Activated T-helper 1 cell treated with anti-CD3 and anti-CD28 coated beads, Interleukin-2, amount 50 U/mL, for 16 hours (primary cell): ENCODE measurements at places on chromosomes 4 and X.

GRCh38 chrX:63919081-63919480 lies 134.1 kb upstream of the ARHGEF9 start:
- no peak for DNase-seq

GRCh38 chr4:144851948-144852347 lies 206.0 kb downstream of the HHIP start:
- DNase-seq: no peak

DNA sequence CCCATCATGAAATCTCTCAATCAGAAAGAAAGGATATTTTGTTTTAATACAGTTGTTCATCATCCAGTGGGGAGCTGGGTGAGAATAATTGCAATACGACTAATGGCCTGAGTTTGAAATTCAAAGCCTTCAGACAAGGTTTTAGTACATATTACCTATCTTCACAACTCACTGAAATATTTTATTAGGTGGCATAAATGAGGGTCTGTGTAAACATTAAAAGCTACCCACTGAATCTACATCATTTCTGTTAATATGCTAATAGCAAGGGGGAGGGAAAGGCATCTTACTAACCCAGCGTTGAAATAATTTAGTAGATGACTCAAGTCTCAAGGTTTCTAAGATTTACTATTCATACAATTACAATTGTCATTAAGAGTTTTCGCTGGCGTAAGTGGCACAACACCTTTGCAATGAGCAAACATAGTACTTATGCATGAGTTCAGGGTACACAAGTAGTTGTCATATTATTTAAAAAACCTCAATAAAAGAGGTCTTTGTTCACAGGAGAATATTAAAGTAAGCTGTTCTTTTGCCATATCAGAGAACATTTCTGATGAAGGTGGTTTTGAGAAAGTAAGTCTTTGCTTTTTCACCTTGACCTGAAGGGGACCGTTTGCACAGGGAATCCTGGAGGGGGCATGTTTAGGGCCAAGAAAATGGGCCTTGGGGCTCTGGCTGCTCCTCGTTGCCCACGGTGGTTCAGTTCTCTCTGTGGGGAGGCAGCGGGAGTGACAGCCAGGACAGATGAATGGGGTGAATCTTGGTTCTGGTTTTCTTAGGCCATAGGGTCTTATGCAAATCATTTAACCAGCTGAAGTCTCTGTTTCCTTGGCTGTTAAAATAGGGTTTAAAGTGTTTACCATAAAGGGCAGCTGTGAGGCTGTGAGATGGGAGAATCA lies 4.5 kb upstream of the RHOH start:
- DNase-seq: no peak

DNA sequence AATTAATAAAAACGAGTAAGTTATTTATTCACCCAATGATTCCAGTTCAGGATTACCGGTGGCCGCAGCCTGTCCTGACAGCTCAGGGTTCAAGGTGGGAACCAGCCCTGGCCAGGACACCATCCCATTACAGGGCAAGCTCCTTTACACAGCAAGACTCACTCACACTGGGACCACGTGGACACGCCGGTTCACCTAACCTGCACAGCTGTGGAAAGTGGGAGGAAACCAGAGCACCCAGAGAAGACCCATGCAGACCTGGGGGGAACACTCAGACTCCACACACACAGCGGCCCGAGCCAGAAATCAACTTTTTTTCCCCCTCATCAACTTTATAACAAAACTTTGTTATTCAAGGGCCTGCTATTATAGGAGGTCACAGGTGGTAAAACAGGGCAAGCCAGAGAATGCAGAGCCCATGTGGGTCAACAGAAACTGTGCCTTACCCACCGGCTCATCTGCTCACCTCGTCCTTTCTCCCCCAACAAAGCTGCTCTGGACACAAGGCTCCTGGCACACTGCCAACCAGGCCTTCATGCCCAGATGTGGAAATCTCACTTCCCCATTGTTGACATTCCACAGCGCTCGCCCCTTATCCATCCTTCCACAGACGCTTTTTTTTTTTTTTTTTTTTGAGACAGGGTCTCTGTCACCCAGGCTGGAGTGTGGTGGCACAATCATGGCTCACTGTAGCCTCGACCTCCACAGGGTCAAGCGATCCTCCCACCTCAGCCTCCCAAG lies 8.0 kb upstream of the ODAPH start:
- DNase-seq: no peak

DNA sequence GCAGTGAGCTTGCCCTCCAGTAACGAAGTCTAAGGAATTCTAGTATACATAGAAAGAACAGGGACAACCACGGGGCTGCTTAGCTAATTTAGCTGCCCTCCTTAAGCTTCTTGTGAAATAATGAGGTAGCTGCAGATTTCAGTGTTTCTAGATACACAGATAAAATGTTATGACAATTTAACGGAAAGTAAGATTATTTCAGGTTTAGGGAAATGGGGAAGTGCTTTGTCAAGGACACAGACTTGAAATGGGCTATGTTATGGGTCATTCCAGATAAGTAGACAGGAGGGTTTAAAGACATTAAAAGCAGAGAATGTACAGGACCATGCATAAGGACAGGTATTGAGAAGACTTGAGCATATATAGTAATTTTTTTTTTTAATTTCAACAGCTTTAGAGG lies 34.2 kb upstream of the ZNF518B start:
- no peak for DNase-seq

GRCh38 chr4:133390198-133390855 lies 241.2 kb downstream of the PCDH10 start:
- no peak for DNase-seq

GRCh38 chr4:14615671-14616070 lies 386.6 kb upstream of the CPEB2 start:
- no peak for DNase-seq
